ENCODE measurements at places on chromosomes 7 and 10.

DNA sequence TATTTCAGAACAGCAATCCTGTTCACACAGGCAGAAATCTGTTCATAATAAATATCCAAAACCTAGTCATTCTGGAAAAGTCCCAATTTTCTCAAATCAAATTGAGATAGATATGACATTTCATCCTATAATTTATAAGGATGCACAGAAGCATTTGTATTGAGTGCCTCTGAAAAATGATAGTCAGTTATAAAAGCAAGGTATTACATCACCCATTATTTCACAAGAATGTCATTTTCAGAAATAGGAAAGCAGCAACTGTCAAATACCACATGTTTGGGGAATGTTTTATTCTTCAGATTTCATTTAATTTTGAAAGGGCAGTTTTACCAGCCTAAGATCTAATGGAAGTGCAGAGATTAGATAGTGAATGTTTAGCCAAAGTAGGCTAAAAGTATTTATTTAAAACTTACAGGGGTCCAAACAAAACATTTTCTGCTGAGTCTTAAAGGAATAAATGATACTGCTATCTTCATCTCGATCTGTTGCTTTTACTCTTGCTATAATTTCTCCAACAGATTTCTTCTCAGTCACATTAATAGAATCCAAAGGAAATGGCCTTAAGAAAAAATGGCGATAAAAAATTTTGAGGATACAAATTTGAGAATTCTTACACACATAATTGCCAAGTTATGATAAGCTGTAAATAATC is 185.8 kb downstream of the HGF start:
- no peak for DNase-seq

GRCh38 chr10:649798-650440 is 39.5 kb downstream of the DIP2C start:
- DNase-seq = no peak

DNA sequence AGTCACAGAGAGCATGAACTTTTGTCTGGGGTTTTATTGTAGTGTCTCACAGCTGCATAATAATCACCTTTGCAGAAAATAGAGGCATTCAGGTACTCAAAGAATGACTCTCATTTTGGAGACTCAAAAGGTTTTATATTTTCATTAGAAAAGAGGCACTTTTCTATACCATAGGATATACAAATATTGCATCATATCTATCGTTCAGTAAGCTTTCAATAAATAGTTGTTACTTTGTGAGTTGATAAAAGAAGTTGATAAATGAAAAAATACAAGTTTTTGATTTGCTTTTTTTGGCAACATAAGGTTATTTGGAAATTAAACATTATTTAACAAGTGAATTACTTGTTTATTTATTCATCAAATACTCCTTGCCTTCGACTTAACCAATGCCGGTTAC is 279.9 kb downstream of the ARL4A start:
- DNase-seq = no peak

GRCh38 chr7:98409843-98410242 is 9.0 kb upstream of the BAIAP2L1 start:
- DNase-seq = no peak

DNA sequence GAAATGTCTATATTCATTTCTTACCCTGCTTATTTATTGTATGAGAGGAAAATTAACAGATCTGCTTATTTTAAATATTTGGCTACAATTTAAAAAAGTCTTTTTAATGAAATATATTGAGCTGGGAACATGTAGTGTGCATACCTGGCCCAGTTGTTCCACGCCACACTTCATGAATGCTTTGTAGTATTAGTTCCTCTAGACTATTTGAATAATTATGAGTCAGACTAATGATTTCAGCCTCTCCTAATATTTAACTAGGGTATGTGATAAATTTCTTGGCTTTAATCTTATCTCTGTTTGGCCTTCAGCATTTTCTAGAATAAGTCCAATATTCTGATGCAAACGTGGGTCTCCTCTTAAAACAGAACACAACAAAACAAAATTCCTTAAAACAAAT is 226.6 kb downstream of the CREB5 start:
- DNase-seq = no peak

DNA sequence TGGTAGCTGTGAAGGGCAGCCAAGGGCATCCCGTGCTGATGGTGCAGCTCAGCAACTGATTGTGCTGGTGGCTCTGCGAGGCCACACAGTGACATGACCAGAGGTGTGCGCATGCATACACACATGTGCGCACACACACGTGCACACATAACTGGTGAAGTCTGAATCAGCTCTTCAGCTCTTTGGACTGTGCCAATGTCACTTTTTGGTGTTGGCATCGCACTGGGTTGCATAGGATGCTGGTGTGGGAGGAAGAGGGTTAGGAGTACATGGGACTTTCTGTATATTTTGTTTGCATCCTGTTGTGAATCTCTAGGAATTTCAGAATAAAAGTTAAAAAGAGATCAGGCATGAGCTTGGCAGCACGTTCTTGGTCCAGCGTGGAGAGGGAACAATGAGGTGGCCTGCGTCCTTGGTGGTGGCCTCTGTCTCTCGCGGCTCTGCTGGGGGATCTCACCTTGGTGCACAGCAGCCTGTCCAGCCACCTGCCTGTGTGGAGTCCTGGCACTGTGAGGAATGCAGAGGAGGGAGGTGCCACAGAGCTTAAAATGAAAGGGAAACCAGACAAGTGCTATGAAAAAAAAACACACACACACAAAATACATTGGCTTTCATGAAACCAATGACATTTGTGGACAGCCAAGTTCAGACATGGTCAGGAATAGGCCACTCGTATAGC is 124.0 kb downstream of the TRRAP start:
- no peak for DNase-seq

DNA sequence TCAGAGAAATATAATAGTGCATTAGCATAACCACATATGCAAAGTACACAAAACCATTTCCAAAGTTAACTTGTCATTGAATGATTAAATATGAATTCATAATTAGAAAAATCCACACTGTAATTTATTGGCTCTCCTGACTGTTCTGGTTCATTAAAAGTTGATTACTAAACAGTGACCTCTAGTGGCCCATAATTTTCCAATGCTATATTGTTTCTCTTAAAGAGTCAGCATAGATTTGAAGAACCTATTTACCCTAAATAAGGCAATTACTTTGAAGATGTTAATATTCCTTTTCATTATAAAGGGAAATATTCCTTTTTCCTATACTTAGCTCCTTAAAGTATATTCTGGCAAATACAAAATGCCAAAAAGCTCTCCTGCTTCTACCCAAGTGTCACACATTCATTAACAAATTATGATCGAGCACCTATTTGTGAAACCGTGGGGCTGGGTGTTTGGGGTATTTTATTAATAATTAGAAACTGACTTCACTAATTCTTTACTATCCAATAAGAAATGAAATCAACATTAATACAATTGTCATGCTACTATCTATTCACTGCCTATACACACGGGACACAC is 86.2 kb downstream of the HIBADH start:
- DNase-seq = no peak

DNA sequence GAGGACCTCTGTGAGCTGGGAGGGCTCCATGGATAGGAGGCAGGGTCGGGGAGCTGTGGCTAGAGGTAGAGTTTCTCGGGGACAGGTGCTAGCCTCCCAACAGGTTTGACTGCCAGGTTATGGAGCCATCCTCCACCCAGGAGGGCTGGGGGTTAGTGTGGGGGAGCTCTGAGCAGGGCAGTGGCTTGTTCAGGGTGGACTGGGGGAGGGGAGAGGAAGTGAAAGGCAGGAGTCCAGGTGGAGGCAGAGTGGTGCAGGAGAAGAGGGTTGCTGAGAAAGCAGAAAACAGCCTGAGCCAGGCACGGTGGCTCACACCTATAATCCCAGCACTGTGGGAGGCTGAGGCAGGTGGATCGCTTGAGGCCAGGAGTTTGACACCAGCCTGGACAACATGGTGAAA is 40.5 kb upstream of the HSPB1 start:
- no peak for DNase-seq

GRCh38 chr10:123995461-123996131 is 97.8 kb downstream of the CHST15 start:
- peak; percentile 71 for DNase-seq

GRCh38 chr7:147869456-147869855 is 721.1 kb upstream of the C7orf33 start:
- DNase-seq = no peak

DNA sequence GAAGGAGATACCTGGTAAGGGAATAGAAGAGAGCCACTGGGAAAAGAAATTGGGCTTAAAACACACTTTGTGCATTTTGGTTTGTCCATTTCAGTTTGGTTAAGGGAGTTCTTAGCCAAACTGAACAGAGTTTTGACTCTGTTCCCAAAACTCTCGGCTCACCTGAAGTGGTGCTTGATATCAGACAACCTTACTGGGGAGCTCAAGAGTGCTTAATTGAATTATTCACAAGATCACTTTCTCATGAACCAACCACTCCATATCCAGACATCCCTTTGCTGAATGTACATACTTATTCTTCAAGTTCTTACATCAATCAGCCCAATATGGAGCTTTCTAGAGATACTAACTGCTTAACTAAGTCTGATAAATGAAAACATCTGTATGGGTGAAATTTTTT is 413.1 kb downstream of the GRM8 start:
- DNase-seq = no peak

DNA sequence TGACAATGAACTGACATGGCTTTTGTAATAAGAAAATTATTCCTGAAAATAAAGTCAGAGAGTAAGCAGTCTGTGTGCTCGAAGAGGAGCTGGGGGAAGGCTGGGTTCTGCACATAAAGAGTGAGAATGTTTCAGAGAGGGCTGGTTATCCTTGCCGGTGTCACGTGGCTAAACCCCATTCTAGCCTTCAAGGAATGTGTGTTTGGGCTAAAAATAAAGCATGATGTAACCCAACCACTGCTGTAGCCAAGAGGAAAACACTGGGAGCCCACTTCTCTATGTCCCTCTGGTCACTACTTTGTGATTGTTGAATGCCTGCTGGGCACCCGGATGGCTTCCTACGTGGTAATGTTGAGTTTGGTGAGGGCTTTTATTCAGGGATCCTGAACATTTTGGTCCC is 23.5 kb downstream of the WDFY4 start:
- no peak for DNase-seq

DNA sequence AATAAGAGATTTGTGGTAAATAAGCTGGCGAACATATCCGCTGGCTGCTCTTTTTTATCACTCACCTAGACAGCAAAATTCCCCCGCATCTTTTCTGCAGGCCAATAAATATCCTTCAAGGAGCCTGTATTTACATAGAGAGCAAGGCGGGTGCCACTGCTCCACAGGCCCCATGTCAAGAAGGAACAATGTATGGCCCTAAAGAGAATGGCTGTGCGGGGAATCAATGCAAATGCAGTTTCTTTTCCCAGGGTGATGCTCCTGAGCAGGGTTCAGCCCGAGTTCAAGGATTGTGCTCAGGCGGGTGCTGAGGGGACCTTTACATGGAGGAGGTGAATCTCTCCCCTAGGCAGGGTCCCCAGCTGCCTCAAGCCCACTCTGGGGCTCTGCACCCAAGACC is 494.2 kb upstream of the ZMIZ1 start:
- DNase-seq = no peak

- DNase-seq = no peak
These were observed 51.4 kb upstream of the DNAJC1 start for GRCh38 chr10:22054961-22055360.

- DNase-seq = no peak
These were observed 23.3 kb upstream of the PARD3 start for GRCh38 chr10:34838366-34838900.

GRCh38 chr7:34066411-34066810 is 161.1 kb downstream of the BMPER start:
- no peak for DNase-seq

GRCh38 chr7:9600974-9601373 is 1167.6 kb downstream of the NXPH1 start:
- no peak for DNase-seq

Data from right hindlimb (tissue), 1 donor.